Right kidney (tissue), 9 donors: ENCODE measurements at places on chromosomes 11 and 22.

- DNase-seq = no peak
These were observed 159.0 kb upstream of the RAG2 start for GRCh38 chr11:36757075-36757474.

DNA sequence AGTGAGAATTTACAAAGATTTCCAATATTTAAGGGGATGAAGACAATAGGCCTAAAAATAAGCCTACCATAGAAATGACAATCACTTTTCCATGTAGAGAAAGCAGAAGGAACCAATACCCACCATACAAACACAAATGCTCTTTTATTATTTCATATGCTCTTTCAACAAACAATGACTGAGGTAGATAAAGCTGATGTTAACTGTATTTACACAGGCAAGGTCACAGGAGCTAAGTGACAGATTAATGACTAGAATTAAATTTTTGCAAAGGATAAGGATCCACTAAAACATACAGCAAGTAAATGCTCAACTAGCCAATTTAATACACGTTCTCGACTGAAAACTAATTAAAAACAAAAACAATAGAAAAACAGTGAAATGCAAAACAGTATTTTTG, 34.2 kb downstream of the PICALM start:
- no peak for DNase-seq

DNA sequence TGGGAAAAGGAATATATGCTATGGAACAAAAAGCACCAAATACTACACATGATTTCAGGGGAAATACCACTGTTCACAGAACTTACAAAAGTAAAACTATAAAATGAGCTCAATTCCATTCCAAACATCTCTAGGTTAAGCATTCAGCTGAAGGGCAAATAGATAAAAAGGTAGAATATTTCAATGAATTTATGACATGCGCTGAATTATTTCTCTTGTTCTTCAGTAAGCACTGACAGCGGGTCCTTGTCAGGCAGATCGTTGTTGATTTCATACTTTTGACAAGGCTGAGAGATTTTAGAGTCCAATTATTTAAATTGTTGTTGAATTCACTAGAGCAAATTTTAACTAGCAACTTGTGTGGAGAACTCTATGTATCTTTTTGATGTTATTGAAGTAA, 449.6 kb downstream of the GUCY1A2 start:
- no peak for DNase-seq

DNA sequence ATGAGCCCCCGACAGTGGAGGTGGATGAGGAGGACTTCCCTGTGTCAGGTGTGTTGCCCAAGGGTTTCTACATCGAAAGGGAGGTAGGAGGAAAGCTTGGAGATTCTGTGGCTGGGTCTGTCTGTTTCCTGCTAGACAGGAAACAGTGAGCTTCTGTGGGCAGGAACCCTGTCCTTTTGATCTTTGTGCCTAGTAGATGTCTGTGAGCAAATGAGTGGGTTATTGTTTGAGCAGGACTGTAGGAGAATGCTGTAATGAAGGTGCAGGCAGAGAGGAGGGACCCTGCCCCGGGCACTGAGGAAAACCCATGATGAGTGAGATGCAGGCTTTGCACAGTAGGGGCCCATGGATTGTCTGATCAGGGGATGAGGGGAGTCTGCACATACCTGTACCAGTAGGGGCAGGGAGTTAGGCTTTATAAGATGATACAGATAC, 14.0 kb downstream of the USP35 start:
- no peak for DNase-seq

DNA sequence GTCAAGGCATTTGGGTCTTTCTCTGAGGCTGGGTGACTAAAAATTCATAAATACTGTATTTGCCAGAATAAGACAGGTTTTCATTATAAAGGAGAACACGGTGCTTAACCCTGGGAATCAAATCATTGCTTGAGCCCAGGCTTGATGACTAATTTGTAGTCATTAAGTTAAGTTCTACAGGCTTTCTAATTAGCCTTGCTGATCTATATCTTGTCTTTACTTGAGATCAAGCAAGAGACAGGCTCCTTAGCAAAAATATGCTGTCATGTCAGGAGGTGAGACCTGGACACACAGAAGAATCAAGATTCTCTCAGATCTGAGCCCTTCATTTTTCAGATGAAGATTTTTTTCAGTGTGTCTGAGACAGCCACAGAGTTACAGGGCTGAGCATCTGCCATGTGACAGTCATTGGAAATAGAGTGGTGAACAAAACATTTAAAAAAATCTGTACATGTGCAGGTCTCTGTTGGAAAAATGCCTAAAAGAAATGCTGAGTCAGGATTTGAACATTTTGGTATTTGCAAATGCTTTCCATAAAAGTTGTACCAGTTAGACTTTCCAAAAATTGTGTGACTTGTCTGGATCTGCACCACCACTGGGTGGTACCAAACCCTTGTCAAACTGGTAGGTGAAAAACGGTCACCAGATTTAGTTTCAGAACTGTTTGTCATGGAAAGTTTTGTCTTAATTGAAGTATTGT, 14.6 kb downstream of the ACAT1 start:
- no peak for DNase-seq

- peak; percentile 35 for DNase-seq
These were observed 13.9 kb downstream of the FZD4 start for GRCh38 chr11:86941077-86941870.

DNA sequence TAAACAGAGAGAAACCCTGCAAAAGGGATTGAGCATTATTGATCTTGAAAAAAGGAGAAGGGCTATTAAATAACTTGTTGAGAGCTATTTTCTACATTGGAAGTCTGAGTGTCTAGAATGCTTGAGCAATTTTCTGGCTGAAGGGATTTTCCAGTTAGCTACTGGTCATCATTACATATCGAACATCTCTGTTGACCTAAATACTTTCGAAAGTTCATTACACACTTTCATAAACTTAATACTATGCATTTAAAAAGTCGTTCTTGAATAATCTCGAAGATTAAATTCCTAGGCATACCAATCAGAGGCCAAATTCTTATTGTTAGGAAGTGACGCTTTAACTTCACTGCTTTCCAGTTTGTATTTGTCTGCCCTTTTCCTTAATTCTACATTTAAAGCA, 13.7 kb downstream of the ETS1 start:
- no peak for DNase-seq

GRCh38 chr22:19504900-19505734, 19.1 kb downstream of the CLDN5 start:
- no peak for DNase-seq

- DNase-seq = peak; percentile 38
These were observed 12.8 kb upstream of the EFCAB6 start for GRCh38 chr22:43824724-43825420.

DNA sequence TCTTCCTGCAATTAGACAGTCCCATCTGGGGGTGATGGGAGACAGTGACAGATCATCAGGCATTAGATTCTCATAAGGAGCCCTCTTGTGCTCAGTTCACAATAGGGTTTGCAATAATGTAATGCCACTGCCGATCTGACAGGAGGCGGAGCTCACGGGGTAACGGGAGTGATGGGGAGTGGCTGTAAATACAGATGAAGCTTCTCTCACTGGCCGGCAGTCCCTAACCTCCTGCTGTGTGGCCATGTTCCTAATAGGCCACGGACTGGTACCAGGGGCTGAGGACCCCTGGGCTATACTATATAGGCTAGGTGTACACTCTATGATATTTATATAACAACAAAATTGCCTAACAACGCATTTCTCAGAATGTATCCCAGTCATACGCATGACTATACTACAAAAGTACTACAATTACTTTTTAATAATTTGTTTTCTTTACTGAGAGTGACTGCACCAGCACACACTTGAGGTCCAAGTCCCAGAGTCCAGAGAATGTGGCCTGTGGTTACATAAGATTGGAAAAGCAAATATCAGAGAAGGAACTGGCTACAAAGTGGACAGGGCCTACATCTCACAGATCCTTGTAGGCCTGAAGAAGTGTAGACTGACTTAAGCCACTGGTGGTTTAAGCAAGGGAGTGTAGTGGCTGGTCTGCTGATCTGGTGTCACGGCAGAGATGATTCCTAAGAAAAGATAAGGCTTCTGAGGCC, 200.0 kb downstream of the LARGE1 start:
- DNase-seq = no peak

GRCh38 chr22:27226666-27227065, 569.3 kb downstream of the MIAT start:
- no peak for DNase-seq

- DNase-seq = no peak
These were observed 13.6 kb downstream of the PLA2G6 start for GRCh38 chr22:38167988-38168407.

DNA sequence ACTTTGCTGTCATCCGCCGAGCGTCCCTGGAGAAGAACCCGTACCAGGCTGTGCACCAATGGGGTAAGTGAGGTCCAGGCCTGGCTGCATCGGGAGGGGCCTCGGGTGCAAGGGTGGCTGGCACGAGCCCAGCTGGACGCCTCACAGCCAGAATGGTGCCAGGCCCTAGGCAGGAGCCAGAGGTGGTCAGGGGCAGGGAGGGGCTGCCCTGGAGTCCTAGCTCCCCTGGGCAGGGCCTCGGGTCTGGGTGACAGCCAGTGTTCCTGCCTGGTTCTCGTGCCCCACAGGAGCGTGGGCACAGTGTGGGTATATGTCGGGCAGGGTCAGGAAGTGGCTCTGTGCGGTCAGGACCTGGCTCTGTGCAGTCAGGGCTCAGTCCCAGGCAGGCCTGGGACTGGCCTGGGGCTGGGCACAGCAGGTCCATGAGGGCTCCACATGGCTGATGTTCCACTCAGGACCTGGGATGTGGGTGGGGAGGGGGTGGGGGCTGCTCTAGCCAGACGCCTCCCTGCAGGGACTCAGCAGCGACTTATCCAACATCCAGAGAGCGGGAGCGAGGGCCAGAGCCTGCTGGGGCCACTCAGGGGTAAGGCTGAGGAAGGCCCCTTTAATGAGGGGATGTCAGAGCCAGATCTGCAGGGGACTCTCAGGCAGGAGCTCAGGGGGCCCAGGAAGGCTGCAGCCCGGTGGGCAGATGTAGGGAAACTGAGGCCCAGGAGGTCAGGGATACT, 1.2 kb downstream of the TSPAN32 start:
- DNase-seq = no peak

GRCh38 chr11:57399221-57399620, 8.8 kb upstream of the PRG2 start:
- no peak for DNase-seq

- DNase-seq = no peak
These were observed 36.6 kb upstream of the NECTIN1 start for GRCh38 chr11:119765628-119766027.

DNA sequence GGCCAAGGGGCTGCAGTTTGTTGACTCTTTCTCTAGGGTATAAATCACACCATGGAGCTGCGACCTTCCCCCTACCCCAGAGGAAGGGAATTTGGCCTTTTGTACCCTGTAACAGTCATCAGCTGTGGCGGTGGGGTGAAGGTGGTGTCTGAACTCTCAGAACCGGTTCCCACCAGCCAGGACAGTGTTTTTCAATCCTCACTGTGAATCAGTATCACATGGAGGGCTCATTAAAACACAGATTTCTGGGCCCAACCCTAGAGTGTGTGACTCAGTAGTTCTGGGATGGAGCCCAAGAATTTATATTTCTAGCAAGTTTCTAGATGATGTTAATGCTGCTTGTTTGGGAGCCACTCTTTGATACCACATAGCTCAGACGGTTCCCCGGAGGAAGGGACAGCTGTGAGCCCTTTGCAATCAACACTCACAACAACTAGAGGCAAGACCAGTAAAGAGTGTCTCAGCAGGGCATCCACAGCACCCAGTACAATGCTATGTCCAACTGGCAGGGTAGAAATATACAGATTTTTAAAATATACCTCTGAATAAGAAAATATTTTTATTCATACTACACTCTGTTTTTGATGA, 43.9 kb upstream of the FAT3 start:
- DNase-seq = no peak

- DNase-seq = no peak
These were observed 30.9 kb downstream of the OR52A5 start for GRCh38 chr11:5107285-5107684.

GRCh38 chr11:555780-556661, 4.5 kb downstream of the LMNTD2 start:
- peak; percentile 58 for DNase-seq

GRCh38 chr11:15558513-15559181, 443.9 kb downstream of the INSC start:
- DNase-seq = no peak

GRCh38 chr22:22612516-22612915, 31.9 kb upstream of the GGTLC2 start:
- no peak for DNase-seq

GRCh38 chr11:78605296-78605695, 30.6 kb upstream of the NARS2 start:
- DNase-seq = no peak

- DNase-seq = peak; percentile 13
These were observed 147.6 kb downstream of the MIAT start for GRCh38 chr22:26804911-26805539.

DNA sequence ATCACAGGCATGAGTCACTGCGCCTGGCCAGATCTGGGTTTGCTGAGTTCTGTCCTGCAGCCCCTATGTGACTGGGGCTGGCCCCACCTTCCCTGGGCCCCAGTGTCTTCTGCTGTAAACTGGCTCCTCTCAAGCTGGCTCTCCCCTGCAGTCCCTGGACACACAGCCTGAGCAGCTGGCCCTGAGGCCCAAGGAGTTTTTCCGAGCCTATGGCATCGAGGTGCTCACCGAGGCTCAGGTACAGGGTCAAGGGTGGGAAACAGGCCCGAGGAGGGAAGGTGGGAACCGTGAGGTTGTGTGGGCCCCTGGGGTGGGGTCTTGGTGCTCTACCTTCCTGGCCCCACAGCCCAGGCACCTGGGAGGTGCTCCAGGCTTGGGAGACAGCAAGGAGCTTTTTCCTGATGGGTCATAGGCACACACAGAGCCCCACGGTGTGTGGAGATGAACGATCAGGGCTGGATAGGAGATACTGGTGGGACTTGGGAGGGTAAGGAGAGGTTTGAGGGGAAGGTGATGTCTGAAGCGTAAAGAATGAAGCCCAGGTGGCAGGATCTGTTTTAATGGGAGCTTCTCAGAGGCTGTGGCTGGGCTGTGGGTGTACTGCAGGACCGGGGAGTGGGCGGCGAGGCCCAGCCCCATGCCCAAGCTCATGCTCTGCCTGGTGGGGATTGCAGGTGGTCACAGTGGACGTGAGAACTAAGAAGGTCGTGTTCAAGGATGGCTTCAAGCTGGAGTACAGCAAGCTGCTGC, 6.4 kb upstream of the LZTR1 start:
- DNase-seq = no peak

DNA sequence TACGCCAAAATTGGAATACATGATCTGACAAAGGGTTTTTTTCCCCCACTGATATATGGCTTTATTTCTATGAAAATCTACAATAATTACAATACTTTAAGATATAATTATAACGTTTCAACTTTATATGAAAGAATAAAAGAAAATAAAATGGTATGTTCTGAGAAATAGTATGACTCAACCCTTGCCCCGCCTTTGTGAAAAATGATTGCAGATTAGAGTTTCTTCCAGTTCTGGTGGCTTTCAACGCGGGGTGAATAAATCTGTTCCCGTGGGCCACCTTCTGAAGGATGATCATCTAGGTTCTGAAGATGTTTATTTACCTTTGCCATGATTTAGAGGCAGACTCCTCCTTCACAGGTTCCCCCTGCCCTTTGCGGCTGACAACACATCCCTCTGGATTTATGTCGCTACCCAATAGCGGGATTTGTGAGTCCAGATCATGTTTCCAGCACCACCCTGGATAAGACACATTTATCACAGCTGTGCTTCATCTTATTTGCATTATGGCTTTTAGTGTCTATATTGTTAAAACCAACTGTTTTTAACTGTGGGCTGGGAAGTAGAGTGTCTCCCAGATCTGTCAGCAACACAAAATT, 607.0 kb upstream of the KIRREL3 start:
- no peak for DNase-seq
